HCEC 1CT (cell line): ENCODE measurements at places on chromosomes 7 and 10.

GRCh38 chr7:13945670-13946069, 43.8 kb downstream of the ETV1 start:
- no peak for DNase-seq

- no peak for DNase-seq
Measured at GRCh38 chr7:144575456-144575855, 172.0 kb upstream of the NOBOX start.

GRCh38 chr7:102376964-102377466, 19.1 kb upstream of the PRKRIP1 start:
- DNase-seq, result no peak

GRCh38 chr7:29641651-29642050, 78.0 kb downstream of the PRR15 start:
- no peak for DNase-seq

- peak; percentile 90 for DNase-seq
Measured at GRCh38 chr10:4073912-4074311, 288.9 kb upstream of the KLF6 start.

DNA sequence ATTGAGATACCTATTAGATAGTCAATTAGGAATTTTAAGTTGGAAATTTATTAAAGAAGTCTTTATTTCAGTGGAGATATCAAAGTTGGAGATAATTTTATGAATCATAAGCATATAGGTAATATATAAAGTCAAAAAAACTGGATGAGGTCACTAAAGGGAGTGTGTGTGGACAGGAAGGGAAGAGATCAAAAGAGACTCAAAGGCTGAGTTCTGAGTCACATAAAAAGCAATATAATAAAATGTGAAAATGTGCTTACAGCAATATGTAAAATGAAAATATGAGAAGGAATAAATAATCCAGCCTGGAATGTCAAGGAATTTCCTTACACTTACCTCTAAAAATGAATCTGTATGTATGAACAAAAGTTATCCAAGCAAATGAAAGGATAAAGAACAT, 583.3 kb upstream of the SORCS1 start:
- DNase-seq, result no peak

GRCh38 chr10:125515571-125515970, 167.4 kb downstream of the TEX36 start:
- DNase-seq, result no peak

DNA sequence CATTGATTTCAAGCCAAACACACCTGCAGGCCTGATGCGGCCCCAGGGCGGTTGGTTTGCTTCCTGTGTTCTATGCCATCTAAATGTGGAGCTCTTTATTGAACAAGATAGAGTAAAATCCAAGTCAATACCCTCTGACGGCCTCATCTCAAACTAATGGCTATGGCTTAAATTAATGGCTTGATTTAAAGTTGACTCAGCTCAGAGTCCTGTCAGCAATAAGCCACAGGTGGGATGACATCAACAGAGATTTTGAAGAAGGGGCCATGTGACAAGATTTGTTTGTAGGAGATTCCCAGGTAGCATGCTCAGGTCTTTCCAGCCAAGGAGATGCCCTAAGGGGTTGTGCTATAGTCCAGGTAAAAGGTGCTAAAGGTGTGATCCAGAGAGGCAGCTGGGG, 66.7 kb upstream of the ZNF32 start:
- DNase-seq, result no peak

DNA sequence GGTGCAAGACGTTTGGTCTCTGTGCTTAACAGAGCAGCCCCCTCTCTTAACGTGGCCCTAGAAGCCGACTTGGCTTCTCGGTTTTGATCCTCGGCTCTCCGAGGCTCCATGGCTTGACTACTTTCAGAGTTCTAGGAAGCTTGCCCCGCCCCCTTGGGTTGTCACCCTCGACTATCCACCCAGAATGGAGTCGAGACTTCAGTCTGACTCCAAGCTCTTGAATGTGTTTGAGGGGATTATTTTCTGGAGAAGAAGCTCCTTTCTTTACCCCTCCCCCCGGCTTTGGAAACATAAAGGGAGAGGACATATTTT, 448 bp downstream of the SEC24C start:
- DNase-seq, result peak; percentile 53

DNA sequence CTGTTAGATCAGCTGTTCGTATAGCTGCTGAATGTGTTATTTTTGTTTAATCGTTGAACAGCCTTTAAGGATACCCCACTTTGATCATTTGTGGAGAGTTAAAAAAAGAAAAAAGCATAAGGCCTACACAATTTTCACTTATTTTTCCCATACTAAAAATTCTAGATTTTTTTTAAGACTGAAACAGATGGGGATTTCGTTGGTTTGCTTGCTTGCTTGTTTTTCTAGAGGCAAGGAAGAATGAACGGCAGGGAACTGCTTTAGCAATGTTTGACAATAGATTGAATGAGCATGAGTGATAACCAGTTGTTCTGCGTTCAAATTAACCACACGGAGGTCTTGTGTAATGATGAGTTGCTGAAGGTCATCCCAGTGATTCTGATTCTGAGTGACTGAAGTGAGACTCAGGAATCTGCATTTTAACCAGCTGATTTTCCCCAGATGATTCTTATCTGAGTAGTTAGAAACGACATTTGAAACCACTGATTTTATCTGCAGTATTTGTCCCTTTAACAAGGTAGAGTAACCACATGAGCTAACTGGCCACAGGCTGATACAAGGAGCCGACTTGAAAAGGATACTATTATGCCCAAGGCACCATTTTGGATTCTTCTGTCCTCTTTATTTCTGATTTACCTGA, 85.9 kb downstream of the GPR37 start:
- DNase-seq, result no peak

DNA sequence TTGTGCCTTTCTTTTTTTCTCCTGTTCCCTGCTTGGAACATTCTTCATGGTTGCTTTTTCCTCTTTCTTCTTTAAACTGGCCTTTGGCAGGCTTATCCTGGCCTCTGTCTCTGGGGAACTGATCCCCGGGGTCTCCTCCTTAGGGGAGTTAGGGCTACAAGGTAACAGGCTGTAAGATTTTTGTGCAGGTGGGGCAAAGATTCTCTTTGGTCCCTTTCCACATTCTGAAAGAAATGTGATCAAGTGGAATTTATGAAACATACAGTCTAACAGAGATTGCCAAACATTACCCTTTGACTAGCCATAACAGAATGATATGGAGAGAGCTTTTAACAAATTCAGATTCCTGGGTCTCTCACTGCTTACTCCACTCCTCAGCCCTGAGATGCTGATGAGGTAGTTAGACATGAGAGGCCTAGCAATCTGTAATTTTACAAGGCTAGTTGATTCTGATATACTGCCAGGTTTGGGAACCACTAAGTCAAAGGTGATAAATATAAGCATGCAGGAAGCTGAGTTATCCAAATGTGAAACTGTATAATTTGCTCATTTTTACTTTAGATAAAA, 8.8 kb downstream of the ZCWPW1 start:
- no peak for DNase-seq

GRCh38 chr7:144670218-144670617, 165.6 kb downstream of the TPK1 start:
- peak; percentile 27 for DNase-seq

DNA sequence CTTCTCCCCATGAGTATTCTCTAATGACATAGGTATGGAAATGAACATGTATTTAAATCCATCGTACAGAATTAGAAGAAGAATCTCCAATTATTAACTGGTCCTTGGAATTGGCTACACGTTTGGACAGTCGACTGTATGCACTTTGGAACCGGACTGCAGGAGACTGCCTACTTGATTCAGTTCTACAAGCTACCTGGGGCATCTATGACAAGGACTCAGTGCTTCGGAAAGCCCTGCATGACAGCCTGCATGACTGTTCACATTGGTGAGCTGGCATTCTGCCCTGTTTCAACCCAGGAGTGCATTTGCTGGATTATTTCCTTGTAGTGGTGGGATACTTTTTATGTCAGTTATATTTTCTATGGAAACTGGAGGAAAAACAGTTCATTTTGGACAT, 32.2 kb downstream of the ZRANB1 start:
- no peak for DNase-seq

DNA sequence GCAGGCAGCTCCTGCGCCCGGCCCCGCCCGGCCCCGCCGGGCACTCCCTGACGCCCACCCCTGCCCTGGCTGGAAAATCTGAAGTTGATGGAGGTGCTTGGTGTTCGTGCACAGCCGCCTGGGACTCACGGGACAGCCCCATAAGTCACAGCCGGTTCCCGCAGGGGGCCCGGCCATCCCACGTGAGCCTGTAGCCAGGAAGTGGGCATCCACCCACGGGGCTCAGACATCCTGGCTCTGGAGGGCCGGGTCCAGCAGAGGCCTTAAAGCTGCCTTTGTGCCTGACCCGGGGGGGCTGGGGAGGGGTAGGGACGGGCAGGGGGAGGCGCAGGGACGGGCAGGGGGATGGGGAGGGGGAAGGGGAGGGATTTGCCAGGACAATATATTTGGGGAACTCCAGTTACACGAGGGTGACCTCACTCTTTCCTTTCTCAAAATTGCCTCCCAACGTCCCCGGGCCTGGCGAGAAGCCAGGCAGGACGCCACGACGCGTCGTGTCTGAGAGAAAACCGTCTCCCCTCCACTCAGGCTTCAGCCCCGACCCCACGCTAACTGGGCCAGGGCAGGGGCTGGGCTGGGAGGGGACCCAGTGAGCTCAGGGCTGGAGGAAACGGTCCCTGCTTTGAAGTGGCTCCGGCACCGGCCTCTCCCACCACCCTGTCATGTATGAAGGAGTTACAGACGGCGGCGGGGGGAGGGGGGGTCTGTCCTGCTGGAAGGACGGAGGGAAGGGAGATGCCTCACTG, 82.1 kb upstream of the PDGFA start:
- DNase-seq, result no peak

DNA sequence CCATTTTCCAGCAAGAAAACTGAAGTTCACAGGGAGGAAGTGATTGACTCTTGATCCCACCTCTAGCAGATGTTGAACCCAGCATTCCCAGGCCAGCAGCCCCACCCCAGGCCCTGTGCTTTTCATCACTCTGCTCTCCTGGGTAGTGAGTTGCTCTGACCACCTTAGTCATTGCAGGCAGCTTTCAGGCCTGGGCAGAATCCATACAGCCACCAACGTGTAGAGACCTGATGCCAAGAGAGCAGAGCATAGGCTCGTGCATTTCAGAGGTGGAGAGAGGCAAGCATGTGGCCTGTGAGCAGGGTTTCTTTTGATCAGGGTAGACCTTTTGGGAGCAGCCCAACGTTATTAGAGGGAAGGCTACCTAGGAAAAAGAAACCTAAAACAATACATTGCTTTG, 334.6 kb downstream of the PTEN start:
- no peak for DNase-seq

DNA sequence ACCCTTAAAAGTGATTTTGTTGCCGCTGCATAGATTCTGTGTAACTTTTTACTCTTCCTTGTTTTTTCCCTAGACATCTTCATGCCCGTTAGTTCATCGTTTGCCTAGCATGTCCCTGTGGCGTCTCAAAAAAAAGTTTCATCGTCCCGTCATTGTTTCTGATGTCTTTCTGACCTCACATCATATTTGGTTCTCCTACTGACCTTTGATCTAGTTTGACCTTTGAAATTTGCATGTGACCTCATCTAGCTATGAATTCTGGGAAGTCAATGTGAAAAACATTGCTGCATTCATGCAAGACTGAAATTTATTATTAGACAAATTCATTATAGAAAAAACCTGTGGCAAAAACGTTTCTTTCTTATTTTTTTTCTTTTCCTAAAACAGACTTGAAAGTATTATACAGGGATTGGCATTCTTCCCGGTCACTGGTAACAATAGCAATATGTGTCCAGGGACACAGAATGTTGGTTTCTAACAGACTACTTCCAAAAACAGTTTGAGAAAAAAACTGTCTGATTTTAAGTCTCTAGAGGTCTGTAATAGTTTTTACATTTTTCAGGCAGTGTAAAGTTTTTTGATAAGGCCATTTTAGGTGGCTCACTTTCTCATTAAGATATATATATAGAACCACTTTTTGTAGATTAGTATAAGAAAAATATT, 280.9 kb downstream of the USP6NL start:
- no peak for DNase-seq

DNA sequence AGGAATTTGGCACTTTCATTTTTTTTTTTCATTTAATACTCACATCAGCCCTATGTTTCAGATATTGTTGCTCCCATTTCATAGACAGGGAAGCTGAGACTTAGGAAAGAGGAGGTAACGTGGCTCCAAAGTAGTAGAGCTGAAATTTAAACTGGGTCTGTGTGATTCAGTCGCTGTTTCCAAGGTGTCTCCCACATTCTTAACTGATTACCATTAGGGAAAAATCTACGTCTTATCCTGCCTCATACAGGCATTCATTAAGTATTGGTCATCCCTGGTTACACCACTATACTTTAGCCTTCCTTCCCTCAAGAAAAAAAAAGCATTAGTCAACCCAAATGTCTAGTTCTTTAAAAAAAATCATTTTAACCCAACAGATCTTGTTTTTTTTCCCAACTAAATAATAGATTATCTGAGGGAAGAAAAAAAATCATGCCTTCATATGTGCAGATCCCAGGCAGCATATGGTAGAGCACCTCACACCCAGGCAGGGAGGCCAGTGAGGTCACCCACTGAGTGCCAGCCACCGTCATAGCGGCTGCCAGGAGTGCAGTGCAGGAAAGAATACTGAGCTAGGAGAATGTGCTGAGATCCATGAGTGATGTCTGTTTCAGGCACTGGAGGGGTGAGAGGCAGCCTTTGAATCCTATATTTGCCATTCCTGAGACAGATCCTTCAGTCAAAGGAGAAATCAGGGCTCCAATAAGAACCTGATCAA, 59.0 kb upstream of the SORCS3 start:
- peak; percentile 51 for DNase-seq

DNA sequence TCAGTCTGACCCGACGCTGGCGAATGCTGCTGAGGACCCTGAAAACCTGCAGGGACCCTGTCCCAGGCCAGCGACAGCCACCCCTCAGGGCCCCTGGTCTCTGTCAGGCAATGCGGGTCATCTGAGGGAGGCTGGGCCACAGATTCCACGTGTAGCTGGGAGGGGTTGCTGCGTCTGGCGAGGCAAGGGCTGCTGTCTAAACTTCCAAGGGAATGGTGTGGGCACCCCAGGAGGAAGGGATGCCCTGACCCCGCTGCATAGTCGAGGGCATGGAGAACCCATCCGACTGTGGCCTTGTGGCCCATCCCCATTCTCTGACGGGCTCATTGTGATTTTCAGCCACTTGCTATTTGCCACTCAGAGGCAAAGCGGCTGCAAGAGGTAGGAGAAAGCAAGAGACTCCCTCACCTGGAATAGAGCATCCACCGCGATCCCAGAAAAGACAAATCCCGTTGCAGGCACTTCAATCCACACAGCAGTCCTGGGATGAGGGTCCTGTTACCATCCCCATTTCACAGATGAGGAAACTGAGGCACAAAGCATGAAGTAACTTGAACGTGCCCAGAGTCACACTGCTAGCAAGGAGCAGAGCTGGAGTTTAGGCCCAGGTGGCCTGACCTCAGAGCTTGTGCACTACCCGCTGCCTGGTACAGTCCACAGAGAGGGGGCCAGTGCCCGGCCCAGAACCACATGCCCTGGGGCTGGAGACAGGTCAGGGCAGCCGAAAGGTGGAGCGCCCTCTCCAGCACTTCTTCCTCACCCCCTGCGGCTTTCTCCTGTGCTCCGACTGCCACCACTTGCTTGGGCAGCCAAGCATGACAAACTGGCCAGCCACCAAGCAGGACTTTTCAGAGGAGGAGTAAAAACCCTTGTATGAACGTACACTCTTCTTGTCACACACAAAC, 163.8 kb upstream of the KLF14 start:
- no peak for DNase-seq
